ENCODE measurements at places on chromosomes 2 and 18.

DNA sequence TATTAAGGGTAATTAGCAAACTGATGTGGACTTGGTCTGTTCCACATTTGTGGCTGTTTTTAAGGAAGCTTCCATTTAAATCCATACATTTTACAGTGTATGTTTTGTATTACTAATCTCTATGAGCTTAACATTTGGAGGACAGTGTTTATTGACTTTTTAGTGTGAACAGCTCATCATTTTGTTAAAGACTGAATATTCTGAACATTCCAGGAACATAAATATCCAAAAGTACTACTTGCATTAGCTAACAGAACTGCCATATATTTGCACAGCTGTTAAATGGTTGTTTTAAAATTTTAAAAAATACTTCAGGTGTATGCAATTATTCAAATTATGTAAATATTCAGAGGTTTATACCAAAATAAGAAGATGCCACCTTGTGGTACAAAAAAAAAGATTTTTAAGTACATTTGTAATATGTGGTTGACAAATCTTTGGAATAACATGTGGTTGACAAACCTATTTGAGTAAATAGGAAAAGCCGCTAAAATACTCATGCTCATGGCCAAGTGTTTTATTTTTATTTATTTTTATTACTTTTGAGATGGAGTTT, 439.7 kb upstream of the FANCL start:
- no peak for DNase-seq

- no peak for DNase-seq
These were observed 99.5 kb downstream of the RNF144A start for GRCh38 chr2:7016601-7017211.

DNA sequence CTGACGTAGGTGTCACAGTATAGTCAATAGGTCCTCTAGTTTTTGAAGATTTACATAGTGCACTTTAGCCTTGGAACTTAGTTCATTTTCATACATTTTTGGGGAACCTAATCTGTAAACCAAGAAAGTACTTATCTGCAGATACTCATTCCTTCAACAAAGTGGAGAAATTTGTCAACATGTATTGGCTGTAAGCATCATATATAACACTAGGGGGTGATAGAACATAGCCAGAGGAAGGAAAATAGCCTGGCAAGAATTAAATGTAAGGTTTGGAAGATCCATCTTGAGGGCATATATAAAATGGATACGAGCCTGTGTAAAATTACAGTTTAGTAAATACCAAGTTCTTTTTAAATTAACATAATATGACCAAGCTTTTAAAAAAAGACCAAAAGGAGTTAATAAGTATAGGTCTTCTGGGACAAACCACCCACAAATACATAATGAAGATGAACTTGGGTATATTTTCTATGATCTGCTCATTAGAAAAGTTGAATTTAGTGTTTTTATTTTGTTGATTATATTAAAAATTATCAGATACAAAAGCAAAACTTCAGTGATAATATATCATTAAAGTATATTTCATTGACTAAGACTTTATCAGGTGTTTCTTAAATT, 18.2 kb downstream of the RPL37A start:
- no peak for DNase-seq

GRCh38 chr2:50575232-50575631, 456.7 kb downstream of the NRXN1 start:
- DNase-seq, result no peak

DNA sequence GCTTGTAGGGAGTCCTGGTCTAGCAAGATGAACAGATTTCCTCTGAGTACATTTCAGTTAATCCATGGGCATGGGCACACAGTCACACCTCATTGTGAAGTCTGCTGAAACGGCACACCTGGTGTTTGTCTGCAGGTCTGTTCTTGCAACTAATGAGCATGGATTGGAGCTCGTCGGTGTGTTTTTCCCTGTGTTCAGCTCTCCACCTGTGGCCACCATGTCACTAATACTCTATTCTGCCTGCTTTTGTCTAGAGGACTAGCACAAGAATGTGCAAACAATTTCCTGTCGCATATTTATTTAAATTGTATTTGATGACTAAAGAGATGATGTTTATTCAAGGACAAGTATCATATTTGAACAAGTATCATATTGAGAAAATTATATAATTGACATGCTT, 24.5 kb upstream of the PPP4R1 start:
- no peak for DNase-seq

DNA sequence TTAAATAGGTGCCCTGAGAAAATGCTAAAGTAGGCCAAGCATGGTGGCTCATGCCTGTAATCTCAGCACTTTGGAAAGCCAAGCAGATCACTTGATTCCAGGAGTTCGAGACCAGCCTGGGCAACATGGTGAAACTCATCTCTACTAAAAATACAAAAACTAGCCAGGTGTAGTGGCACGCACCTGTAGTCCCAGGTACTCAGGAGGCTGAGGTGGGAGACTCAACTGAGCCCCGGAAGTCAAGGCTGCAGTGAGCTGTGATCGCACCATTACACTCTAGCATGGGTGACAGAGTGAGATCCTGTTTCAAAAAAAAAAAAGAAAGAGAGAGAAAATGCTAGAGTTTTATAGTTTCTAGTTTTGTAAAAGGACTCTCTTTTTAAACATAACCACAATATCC, 12.0 kb downstream of the ANKRD44 start:
- DNase-seq, result no peak
